ENCODE measurements at places on chromosomes 3 and 15.

- no peak for DNase-seq
Measured at GRCh38 chr3:5250467-5251195, 63.1 kb downstream of the EDEM1 start.

GRCh38 chr15:35929740-35930444 is 383.9 kb upstream of the DPH6 start:
- DNase-seq, result no peak

GRCh38 chr3:81095956-81096355 is 665.5 kb downstream of the GBE1 start:
- no peak for DNase-seq

DNA sequence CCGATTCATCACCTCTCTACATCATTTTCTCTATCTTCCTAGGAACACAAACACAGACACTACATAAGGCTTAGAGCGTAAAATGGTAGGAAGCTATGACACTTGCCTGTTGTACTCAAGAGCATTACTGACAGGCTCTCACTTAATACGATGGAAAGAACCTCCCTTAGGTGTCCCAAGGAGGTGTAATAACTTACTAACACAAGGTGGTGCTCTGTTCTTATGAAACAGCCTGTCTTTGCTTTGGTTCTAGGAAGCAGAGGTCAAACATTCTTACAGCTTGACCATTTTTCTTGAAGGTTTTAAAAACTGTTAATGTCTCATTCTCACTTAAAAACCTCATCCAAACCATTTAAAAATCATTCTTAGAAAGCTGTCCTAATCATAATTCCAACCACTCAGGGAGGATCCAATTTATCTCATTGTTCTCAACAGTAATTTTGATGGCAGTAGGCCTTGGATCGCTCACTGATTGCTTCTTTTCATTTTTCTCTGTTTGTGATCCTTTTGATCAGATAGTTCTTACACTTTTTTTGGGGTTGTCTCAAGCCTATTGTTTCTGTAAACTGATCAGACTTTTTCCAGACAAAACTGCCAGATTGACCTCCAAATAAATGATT is 317.8 kb upstream of the AGTR1 start:
- DNase-seq, result no peak

GRCh38 chr3:98778383-98778782 is 15.2 kb downstream of the ST3GAL6 start:
- DNase-seq, result no peak

DNA sequence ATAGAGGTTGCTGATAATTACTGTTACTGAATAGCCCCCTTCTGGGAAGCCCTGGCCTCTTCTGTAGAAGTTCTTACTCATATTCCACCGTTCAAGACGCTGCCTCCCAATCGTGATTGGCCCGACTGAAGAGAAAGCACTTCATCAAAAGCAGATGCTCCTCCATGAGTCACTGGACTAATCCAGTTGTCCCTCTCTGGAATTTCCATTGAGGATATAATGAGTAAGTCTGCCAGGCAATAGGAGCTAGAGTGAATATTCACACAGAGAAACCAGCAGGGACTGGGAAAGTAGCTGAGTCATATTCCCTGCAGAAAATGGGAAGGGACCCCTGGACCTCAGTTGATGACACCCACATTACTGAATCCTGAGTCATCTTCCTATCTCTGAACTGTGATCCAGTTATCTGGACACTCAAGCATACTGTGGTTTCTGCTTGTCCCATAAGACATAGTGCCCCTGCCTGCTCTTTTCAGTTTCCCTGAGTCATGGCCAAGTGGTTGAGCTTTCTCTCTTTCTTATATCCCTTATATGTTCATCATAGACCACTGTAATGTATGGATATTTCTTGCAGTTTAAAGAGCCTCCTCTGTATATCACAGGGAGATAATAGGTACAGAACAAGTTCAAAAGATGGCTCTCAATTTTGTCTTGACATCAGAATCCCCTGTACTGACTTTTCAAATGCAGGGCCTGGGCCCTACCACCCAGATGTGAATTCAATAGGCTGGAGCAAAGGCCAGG is 151.2 kb upstream of the CDIN1 start:
- DNase-seq, result no peak

DNA sequence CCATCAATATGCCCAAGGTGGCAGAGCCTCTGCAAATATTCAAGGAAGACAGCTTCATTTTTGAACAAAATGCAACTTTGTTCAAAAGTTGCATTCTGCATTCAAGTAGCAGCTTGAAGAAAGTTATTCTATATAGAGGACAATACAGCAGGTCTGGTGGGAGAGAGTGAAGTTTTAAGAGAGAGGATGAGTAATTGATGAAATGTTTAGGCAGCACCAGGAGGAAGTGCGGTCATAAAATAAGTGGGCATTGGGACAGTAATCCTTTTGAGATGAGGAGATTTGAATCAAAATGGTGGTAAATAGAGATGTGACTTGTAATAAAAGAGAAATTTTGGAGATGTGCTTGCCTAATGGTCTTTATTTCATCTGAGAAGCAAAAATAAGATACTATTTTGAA is 607.3 kb upstream of the ZNF385D start:
- DNase-seq, result no peak

DNA sequence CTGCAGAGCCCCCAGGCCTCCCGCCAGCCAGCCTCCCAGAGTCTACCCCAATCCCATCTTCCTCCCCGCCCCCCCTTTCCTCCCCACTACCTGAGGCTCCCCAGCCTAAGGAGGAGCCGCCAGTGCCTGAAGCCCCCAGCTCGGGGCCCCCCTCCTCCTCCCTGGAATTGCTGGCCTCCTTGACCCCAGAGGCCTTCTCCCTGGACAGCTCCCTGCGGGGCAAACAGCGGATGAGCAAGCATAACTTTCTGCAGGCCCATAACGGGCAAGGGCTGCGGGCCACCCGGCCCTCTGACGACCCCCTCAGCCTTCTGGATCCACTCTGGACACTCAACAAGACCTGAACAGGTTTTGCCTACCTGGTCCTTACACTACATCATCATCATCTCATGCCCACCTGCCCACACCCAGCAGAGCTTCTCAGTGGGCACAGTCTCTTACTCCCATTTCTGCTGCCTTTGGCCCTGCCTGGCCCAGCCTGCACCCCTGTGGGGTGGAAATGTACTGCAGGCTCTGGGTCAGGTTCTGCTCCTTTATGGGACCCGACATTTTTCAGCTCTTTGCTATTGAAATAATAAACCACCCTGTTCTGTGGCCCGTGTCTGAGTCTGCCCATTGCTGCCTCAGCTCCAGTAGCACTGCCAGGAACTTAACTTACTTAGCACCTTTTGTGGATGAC is 32.2 kb downstream of the PTPN23 start:
- no peak for DNase-seq

- no peak for DNase-seq
Measured at GRCh38 chr3:108453565-108453964, 56.8 kb downstream of the MYH15 start.

Data from activated T-cell treated with anti-CD3 and anti-CD28 coated beads for 4 hours (primary cell).